ENCODE measurements at places on chromosomes 5 and 9.

- no peak for DNase-seq
Observed at GRCh38 chr5:171659896-171660295, 125.7 kb upstream of the SMIM23 start.

- peak; percentile 11 for DNase-seq
Observed at GRCh38 chr5:39225405-39226099, 6.2 kb upstream of the FYB1 start.

DNA sequence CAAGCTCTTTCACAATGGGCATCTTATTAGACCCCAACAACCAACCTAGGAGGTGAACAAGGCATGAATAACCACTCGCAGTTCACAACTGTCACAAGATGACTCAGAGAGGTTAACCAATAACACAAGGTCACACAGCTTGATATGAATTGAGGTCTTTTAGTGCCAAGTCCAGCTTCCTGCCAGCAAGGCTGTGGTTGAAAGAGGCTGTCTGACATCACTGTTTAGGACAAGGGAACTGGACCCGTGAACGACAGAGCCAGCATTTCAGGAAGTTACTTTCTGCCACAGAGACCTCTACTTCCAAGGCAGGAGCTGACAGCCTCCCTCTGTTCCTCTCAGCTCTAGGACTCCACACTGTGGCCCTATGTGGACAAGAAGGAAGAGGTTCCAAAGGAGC lies 53.4 kb upstream of the ALDH1B1 start:
- peak; percentile 77 for DNase-seq

DNA sequence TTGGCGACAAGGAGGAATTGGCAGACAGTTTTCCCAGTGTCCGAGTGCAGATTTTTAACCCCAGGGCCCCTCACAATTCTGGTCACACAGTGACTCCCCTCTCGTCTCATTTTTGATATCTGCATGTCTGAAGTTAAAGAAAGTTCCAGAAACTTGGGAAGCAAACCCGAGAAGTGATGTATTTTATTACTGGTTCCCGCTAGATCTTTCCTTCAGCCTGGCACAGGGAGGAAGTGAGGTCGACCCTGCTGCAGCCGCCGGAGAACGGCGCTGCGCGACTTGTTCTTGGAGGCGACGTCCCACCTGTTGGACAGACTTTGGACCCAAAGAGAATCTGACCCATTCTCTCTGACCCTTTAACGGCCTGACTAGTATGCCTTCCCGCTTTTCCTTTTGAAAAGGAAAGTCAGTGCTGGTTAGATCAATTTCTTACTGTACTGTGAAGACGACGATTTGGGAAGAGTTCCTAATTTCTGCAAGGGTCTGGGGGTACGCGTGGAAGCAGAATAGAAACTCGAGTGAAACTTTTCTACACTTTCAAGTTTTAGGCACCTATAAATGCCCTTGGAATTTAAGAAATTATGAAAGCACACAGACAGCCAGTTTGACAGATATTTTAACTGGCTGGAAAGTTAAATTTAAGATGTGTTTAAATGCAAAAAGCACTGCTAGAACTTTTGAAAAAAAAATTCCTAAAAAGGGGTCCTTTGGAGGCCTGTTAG lies 744 bp downstream of the OTULIN start:
- DNase-seq: peak; percentile 58

- DNase-seq: no peak
Observed at GRCh38 chr9:79719021-79719420, 147.3 kb downstream of the TLE4 start.

- no peak for DNase-seq
Observed at GRCh38 chr5:125659316-125660023, 763.7 kb upstream of the GRAMD2B start.

DNA sequence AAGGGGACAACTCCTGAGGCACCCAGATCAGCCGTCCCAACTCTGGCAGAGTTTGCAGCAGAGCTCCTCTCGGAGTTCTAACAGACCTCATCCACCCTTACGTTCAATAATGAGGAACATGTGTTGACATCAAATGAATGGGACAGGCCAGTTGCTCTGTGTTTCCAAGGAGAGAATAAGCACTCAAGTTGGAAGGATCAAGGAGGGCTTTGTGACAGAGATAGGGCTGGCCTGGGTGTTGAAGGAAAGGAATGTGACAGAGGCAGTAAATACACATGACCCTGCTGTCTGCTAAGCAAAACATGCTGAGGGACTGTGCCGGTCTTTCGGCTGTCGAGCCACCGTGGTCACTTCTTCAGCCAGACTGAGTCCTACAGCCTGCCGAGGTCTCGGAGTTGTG lies 48.2 kb downstream of the GPR107 start:
- no peak for DNase-seq

DNA sequence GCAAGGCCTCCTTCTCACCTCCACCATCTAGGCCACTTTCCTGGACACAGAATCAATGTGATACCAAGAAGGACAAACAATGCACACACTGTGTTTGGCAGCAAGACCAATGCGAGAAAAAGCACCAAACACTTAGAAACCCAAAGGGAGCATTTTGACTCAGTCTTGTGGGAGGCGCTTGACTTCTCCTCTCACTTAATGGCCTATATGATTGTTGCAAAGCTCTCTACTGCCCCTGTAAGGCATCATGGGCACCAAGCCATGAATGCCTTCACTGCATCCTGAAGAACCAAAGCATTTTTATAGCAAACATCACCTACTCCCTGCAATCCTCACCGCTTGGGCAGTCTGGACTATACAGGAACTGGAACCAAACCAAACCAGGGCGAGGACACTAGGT lies 57.5 kb downstream of the CDH6 start:
- no peak for DNase-seq

DNA sequence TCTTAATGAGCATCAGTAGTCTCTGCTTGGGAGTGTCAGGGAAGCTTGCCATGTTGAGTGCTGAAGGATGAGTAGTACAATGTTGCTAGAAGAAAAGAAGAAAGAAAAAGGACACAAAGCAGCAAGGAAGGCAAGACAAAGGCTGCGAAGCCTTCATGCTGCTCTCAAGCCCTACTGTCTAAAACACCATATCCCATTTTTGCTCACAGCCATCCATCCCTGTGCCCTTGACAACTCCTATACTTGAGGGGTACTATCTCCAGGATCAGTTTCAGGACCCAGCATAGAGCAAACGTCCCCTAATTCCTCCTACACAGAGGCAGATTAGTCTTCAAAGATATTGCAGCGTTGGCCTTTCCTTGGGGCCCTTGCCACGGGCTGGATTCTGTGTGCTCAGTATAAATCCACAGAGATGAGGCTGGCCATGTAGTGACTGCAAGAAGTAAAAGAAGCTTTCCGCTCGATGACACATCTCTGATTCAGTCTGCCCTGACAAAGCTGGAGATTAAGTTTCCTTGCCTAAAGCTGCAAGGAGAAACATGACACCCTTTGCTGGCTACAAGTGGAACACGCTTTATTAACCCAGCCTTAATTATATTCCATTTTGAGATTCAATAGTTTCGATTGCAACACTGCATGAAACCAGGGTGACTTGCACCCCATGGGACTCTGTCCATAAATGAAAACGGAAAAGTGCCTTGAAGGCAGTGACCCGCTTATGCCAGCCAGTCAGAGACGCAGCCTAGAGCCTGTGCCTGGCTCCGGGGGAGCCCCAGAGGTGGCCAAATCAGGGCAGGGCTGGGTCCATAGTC lies 304.6 kb downstream of the ACTL7B start:
- DNase-seq: no peak

GRCh38 chr9:71929223-71929622 lies 17.8 kb downstream of the C9orf85 start:
- DNase-seq: no peak

DNA sequence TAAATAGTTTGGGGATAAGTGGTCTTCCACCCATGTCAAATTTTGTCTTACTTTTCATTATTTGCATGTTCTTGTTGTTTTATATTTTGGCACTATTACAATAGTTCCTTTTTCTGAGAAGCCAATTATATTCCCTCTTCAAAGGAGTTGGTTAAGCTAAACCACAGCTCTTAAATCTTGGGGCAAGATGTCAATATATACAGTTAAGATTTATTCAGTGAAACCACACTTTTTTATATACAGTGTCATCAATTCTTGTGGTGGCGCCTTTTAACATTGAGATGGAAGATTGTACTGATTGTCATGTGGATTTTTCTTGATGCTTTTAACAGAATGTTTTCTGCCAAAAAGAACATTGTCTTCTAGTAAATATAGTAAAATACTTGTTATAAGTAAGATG lies 104.1 kb downstream of the MTREX start:
- no peak for DNase-seq

- DNase-seq: no peak
Observed at GRCh38 chr9:90368928-90369327, 273.7 kb downstream of the DIRAS2 start.

DNA sequence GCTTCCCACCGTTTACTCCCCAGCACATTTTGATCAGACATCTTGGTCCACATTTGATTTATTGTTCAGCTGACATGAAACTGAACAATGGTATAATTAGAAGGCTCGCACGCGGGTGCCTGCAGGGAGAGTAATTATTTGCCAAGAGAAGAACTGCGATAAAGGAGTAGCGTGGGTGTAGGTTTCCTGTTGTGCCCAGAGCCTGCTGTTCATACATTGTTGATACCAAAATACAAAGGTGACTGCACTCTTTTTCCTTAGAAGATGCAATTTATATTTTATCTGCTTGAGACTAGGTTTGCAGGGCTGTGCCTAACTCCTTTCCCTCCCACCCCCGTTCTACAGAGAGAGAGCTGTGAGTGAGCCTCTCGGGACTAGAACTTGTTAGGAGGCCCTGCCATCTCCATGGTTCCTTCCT lies 241.8 kb upstream of the MSX2 start:
- no peak for DNase-seq

GRCh38 chr5:66013397-66013796 lies 87.0 kb downstream of the ERBIN start:
- no peak for DNase-seq

All from Kasumi-1 (cell line).